ENCODE measurements at places on chromosomes 5 and 9.

DNA sequence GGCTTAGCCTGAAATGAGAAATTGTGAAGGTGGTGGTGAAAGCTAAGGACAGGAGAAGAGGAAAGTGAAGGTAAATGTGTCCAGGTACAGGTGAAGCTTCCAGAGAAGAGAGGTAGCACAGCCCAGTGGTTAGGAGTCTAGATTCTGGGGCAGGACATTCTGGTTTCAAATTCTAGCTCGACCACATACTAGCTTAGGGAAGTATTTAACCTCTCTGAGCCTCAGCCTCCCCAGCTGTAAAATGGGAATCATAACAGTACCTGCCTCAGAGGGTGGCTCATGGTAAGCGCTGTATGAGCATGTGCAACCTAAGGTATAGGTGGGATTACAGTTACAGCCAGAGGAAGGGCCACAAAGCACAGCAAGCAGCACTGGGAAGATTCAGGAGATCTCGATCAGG lies 55.2 kb downstream of the PCDH1 start:
- no peak for DNase-seq

- no peak for DNase-seq
Observed at GRCh38 chr5:56680731-56681130, 134.6 kb upstream of the MAP3K1 start.

GRCh38 chr5:73319036-73319435 lies 129.5 kb downstream of the FOXD1 start:
- no peak for DNase-seq

- no peak for DNase-seq
Observed at GRCh38 chr9:112184946-112185345, 9.8 kb upstream of the SUSD1 start.

- no peak for DNase-seq
Observed at GRCh38 chr9:121620777-121621449, 30.5 kb upstream of the DAB2IP start.

GRCh38 chr5:113294311-113295110 lies 140.3 kb downstream of the TSSK1B start:
- DNase-seq: peak; percentile 41

DNA sequence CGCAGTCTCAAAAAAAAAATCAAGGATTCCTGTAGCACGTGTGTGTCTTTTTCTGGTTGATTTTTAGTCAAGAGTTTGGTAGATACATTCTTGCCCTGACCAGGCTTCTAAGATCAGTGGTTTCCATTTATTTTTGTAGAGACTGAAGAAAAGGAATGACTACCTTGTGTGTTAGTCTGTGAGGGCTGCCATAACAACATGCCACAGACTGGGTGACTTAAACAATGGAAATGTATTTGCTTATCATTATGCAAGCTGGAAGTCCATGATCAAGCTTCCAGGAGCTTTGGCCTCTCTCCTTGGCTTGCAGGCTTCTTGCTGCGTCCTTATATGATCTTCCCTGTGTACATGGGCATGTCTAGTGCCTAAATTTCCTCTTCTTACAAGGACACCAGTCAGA lies 127.0 kb downstream of the CCDC192 start:
- DNase-seq: no peak

DNA sequence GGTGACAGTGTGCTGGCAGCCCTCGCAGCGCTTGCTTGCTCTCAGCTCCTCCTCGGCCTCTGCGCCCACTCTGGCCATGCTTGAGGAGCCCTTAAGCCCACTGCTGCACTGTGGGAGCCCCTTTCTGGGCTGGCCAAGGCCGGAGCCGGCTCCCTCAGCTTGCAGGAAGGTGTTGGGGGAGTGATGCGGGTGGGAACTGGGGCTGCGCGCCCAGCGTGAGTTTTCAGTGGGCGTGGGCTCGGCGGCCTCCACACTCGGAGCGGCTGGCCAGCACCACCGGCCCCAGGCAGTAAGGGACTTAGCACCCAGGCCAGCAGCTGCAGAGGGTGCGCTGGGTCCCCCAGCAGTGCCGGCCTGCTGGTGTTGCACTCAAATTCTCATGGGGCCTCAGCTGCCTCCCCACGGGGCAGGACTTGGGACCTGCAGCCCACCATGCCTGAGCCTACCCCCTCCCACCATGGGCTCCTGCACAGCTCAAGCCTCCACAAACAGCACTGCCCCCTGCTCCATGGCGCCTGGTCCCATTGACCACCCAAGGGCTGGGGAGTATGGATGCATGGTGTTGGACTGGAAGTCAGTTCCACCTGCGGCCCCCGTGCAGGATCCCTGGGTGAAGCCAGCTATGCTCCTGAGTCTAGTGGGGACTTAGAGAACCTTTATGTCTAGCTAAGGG lies 223.1 kb upstream of the PTPRD start:
- no peak for DNase-seq

DNA sequence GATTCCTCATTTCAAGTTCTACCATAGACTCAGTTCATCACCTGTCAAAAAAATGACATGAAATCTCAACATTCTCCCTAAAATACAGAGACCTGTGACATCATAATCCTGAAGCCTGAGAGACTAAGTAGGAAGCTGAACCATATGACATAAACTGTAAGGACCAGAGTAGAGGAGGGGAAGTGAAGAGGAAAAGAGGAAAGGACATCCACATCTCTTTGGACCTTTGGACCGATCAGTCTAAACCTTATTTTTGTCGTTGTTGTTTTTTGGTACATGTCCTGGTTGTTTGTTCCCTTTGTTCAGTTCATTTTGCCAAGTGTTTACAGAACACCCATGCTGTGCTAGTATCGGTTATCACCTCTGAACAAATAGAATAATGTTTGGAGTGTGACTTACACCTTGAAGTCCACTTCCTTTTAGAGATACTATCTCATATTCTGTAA lies 41.9 kb downstream of the LURAP1L start:
- no peak for DNase-seq

DNA sequence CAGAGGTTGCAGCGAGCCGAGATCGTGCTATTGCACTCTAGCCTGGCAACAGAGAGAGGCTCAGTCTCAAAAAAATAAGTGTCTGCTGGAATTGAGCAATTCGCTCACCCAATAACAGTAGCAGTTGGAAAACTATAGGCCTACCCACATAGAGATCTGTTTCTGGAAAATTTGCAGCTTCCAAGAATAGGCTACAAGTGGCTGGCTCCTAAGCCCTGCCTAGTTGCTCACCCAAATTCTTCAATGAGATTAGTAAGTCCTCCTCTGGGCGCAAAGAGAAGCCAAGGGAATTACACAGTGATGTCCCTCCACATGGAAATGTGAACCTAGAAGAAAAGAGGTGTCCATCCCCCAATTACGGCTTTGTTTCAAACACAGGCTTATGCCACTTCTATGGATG lies 42.6 kb upstream of the RNF38 start:
- no peak for DNase-seq

DNA sequence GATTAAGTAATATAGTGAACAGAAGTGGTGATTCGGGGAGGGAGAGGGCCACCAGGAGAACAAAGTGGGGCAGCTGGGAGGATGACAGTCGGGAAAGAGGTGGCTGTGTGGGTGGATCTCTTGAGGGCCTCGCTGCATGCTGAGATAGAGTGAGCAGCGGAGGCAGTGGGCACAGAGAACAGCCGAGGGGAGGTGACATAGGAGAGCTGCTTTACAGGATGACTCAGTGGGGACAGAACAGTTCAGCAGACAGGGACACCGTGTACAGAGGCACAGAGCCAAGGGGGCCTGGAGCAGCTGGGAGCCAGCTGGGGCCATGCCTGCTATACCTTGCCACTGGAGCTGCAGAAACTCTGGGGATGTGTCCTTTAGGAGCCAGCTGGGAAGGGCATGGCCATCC lies 273.9 kb downstream of the GADD45G start:
- DNase-seq: no peak

DNA sequence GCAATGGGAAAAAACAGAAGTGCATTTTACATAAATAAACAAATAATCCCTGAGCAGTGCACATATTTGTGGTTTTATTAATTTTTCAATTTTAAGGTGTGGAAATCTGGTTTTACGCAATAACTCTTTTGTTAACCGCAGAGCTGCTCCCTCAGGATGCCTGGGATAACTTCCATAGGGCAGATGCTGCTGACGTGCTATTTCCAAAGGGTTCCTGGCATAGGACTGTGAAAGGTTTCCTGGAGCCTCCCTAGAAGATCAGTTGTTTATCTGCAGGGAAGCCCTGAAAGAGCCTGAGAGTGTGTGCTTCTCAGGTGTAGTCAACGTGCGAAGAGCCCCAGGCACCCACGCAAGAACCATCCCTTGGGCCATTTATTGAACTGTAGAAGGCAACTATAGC lies 443.5 kb downstream of the PLK2 start:
- no peak for DNase-seq

DNA sequence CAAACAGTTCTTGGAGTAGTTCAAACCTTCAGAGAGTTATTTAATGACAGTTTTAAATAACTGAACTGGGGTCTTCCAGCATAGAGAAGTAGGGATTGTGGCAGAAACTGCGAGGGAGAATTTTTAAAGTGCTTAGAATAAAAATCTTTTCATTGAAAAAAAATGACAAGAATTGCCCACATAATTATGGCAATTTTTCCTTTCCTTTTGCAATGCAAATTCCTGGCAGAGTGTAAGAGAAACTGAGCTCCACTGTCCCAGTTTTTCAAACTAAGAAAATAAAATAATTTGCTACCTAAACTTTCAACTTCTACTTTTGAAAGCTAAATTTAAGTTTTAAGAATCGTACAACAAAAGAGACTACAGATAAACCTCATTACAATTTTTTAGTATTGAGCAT lies 2.3 kb upstream of the PTGER4 start:
- no peak for DNase-seq

GRCh38 chr5:7868427-7868772 lies 431 bp downstream of the FASTKD3 start:
- no peak for DNase-seq

GRCh38 chr5:88833371-88834130 lies 49.4 kb downstream of the MEF2C start:
- peak; percentile 21 for DNase-seq

DNA sequence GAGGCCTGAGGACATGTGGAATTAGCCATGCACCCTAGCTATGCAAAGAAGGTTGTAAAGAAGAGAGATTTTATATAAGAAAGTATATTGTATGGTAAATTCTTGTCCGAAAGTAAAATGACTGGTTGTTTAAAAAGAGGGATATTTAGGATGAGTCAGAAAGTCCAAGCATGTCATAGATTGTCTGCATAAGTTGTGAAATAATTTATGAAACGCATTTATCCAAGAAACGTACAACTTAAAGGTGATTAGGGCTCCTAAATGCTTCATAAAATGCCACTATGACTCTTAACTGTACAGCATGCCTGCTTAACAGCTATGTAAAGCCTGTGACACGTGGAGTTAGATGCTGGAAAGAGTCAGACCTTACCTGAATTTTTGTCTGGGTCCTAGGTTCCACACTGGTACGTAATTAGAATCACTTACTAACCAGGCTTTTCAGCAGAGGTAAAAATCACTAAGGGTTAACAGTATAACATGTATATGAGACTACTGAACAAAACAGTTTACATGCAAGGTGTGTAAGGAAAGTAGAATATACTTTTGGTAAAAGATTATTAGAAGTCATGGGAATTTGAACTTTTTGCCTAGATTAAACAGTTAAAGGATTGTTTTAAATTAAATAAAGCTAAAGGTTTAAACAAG lies 37.0 kb upstream of the ARL15 start:
- DNase-seq: no peak

GRCh38 chr5:151244206-151244605 lies 8.8 kb upstream of the GM2A start:
- no peak for DNase-seq

DNA sequence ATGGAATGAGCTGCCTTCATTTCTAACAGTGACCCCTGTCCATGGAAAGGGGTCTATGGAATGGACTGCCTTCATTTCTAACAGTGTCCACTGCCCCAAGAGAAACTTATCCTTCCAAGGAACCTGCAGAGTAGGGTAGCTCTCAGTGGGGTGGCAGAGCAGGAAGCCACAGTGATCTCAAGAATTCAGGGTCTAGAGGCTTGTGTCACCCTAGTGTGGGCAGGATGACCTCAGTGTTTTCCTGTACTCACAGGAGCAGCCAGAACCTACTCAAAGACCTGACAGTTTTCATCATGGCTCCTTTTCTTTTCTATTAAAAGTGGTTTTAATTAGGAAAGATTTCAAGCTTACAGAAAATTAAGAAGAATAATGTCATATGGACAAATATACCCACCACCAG lies 27.5 kb downstream of the SEC61B start:
- no peak for DNase-seq

DNA sequence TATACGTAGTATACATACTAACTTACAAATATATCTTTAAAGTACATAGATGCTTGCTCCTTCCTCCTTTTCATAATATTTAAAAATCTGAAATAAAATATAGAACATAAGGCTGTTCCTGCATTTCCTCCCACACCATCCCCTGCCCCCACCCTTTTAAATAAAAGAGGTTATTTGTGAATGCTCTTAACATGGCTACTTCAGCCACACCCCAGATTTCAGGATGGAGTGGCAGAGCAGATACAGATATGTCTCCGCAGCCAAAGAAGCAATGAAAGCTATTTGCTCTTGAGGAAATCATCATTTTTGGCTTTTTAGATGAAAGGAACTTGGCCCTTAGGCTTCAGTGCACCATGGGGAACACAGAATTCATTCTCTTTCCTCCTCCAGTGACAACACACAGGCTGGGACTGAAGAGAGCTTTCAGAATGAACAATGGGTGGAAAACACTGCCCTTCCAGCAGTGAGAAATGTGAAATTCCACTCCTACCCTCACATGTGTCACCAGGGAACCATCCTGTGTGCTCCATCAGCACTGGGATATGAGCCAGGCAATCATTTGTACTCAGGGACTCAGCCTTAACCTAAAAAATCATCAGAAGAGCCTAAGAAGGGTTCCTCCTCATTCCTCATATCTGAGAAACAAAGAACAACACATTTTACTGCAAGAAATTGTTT lies 134.3 kb downstream of the PPP2R2B start:
- peak; percentile 34 for DNase-seq

DNA sequence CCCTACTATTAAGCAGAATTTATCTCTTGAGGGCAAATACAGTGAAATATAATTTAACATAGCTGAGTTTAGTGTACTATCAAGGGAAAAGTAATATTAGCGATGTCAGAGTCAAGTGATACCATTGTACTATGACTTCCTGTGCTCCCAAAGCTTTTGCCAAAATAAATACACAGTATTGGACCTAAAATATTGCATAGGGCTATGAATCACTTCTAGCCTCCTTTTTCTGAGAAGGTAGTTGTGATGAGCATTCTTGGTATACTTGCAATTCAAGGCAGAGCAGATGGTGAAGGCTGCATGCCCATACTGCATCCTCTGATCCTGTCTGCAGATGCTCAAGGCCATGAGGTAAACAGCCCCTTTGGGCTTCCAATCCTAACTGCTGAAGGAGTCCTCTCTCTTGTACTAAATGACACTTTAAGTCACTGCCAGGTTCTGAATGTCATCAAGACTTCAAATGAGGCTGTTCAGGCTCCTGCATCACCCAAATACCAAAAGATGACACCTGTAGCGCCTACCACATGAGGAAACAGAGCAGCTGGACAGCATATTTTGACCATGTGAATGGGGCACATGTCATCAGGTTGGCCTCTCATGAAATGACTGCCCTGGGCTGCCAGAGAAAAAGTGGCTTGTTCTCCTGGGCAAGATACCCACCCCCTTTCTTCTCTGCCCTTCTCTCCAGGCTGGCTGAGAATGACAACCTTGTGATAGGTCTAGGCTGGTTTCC lies 29.7 kb upstream of the PPP2CA start:
- DNase-seq: no peak
